ENCODE measurements at places on chromosomes 7 and 10.
A peak's percentile ranks its signal among the peaks of the same experiment; 100 is the strongest.

- no peak for DNase-seq
Measured at GRCh38 chr10:89773081-89773480, 71.7 kb downstream of the KIF20B start.

DNA sequence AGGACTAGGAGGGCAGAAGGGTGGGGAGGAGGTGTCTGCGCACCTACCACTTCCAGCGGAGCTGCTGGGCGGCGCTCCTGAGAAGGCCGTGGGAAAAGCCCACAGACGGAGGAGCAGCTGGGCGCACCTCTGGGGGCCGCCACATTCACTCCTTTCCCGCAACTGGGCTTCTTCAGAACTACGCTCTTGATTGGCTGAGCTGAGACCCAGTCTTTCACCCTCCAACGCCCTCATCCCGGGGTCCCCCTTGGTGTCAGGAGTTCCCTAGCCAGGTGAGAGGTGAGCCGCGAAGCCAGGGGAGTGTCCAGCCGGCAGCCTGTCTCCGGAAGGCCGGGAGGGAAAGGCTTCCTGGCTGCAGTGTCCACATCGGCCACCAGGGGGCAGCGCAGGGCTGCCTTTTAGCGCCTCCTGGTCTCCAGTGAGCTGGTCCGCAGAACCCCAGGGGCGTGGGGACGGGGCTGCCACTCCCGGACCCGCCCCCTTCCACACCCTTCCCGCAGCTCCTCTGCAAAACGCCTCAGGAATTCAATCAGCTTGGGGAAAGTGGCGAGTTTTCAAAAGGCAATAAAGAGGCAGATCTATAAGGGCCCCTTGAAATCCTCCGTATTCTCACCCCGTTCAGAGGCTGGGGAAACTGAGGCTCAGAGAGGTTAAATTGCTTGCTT is 98.8 kb downstream of the CHST15 start:
- peak; percentile 77 for DNase-seq

- no peak for DNase-seq
Measured at GRCh38 chr7:153010416-153010815, 250.9 kb downstream of the ACTR3B start.

DNA sequence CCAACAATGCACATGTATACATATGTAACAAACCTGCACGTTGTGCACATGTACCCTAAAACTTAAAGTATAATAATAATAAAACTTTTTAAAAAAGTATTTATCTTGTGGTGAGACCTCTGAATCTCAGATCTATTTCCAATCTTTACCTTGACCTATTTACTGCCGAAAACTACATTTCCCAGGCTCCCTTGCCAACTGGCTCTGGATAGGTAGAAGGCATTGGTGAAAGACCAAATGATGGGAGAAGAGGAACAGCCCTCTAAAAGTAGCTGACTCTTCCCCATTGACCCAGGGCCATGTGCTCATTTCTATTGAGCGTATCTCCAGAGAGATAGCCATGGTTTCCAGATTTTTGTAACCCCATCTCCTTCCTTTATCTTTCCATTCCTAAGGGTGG is 247.4 kb downstream of the GPAM start:
- DNase-seq: no peak

- peak; percentile 7 for DNase-seq
Measured at GRCh38 chr7:55965100-55965470, 700 bp downstream of the NIPSNAP2 start.

- no peak for DNase-seq
Measured at GRCh38 chr10:88237896-88238614, 345.1 kb downstream of the RNLS start.

DNA sequence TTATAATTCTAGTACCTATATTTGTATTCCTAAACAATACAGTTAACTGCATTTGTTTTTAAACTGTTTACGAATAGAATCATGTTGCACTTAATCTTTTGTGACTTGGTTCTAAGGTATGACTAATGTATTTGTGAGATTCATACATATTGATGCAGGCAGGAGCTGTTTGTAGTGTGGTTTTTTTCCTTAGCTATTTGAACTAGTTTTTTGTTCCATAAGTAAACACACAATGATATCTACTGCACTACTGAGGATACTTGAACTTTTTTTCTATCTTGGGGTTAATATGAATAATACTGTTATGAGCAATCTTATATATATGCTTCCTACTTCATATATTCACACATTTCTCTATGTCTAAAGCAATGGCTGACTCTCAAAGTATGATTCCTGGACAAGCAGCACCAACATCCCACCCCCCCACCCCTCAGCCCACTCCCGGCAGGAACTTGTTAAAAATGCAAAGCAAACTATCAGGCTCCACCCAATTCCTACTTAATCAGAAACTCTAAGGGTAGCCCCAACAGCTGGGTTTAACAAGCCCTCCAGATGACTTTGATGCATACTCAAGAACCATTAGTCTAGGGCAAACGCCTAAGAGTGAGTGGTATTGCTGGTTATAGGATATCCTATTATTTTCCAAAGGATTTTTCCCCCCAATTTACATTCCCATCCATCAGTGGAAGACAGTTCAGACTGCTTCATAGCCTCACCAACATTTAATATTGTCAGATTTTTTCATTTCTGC is 25.8 kb downstream of the BRAF start:
- no peak for DNase-seq

DNA sequence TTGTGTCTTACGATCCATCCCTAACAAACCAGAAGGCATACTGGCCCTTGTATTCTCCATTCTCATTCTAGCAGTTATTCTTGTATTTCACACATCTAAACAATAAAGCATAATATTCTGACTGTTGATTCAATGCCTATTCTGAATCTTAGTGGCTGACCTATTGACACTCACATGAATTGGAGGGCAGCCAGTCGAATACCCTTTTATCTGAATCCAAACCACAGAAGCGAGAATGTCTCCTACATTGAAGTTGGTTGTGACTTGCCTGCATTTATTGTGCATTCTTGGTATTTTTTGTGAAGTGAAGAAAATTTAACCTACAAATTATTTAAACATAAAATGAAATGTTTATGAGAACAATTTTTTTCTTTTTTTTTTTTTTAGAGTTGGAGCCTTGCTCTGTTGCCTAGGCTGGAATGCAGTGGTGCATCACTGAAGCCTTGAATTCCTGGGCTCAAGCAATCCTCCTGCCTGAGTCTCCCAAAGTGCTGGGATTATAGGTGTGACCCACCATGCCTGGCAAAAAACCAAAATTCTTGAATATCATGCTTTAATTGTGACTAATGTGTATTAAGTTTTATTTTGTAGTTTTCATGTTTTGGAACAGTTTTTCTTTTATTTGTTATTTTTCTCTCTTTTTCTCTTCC is 22.7 kb downstream of the EXOC4 start:
- no peak for DNase-seq

DNA sequence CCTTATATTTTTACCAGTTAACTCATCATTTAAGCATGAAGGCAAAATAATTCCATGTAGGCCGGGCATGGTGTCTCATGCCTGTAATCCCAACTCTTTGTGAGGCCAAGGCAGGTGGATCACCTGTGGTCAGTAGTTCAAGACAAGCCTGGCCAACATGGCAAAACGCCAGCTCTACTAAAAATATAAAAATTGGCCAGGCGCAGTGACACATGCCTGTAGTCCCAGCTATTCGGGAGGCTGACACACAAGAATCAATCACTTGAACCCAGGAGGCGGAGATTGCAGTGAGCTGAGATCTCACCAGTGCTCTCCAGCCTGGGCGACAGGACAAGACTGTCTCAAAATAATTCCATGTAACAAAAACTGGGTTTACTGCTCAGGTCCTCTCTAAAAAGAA is 18.3 kb downstream of the HNRNPA2B1 start:
- DNase-seq: no peak

DNA sequence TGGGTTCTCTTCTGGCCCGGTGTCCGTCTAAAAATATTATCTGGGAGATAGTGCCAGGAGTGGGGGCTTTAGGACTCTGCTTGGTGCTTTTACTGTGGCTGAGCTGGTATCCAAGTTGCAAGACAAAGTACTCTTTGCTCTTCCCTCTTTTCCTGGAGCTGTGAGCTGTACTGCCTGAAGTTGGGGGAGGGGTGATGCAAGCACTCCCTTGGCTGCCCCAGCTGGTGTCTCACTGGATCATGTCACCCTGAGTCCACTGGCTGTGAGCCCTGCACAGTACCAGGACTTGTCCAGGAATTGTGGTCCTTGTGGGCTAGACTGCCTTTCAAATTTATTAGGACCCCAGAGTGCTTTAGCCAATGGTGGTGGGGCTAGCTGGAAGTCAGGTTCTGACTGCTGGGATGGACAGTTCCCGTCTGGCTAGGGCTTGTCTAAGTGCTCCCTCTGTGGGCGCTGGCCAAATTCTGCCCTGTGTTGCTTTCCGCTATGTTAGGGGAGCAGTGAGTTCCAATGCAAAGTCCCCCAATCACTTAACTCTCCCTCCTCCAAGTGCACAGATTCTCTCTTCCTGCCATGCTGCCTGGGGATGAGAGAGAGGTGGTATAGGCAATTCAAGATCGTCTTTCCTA is 13.1 kb downstream of the CC2D2B start:
- DNase-seq: no peak

GRCh38 chr10:69217119-69217754 is 2.9 kb upstream of the HKDC1 start:
- DNase-seq: no peak

GRCh38 chr7:74068378-74069085 is 15.1 kb upstream of the LIMK1 start:
- no peak for DNase-seq

DNA sequence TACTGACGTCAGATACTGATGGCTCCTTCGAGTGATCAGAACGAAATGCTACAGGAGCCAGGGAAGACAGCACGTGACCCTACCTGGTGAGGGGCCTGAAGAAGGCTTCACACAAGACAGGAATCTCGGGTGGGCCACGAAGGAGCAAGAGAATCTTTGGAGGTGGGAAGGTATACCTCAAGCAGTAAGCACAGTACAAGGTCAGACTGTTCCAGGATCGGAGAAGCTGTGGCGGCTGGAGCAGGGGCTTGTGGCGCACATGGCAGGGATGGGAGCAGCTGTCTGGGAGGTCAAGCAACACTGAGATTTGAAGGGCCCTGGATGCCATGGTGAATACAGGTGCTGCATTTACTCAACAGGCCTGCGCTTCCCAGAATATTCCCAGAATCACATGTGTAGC is 45.4 kb downstream of the C10orf143 start:
- DNase-seq: no peak

GRCh38 chr7:158570449-158571170 is 17.0 kb downstream of the PTPRN2 start:
- no peak for DNase-seq

- DNase-seq: no peak
Measured at GRCh38 chr10:124677293-124677699, 66.9 kb downstream of the FAM53B start.

- no peak for DNase-seq
Measured at GRCh38 chr10:108412323-108412722, 1247.8 kb upstream of the SORCS1 start.
